Activated CD4-positive, alpha-beta T cell treated with anti-CD3 and anti-CD28 coated beads for 1 hour (primary cell): ENCODE measurements at places on chromosomes 4 and X.

GRCh38 chr4:100362366-100362765 lies 155.5 kb downstream of the EMCN start:
- DNase-seq, result no peak

DNA sequence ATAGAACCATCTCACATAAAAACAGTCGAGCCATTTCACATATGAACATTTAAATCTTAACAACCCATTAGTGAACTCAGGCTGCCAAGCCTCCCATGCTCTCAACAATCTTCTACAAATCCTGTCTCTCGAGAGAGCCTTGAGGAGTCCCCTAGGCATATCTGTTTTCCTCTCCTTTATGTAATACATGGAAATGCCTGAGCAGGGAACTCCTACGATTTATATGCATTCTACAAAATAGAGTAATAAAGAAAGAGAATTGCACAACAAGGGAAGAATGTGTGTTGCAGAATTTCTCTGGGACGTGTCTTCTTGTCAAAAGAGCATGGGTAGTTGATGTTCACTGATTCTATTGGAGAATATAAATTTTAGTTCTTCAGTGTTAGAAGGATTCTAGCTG lies 101.8 kb upstream of the VCX2 start:
- DNase-seq, result no peak

- no peak for DNase-seq
Measured at GRCh38 chr4:155403886-155404285, 27.1 kb upstream of the MAP9 start.

- no peak for DNase-seq
Measured at GRCh38 chrX:152897222-152898131, at the start of gene ZNF185. Gene ZNF185, plus strand, starts transcription at chrX:152898067. Its CDS starts 16,423 bp downstream, at chrX:152914490.

DNA sequence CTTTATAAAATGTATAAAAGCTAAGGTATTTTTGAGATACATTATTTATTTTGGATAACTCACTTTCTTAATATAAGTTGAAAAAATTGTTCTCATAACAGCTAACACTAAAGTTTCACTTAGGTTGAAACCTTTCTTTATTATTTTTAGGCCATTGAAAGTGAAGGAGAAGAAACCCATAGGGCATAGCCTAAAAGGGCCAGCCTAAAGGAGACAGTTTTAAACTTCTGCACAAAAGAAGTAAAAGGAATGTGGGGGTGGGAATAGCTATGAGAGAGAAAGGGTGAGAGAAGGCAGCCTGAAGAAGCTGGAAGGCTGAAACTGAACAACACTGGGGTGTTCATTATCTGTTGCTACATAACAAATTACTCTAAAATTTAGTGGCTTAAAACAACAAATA lies 57.6 kb upstream of the RAPGEF2 start:
- DNase-seq, result no peak

DNA sequence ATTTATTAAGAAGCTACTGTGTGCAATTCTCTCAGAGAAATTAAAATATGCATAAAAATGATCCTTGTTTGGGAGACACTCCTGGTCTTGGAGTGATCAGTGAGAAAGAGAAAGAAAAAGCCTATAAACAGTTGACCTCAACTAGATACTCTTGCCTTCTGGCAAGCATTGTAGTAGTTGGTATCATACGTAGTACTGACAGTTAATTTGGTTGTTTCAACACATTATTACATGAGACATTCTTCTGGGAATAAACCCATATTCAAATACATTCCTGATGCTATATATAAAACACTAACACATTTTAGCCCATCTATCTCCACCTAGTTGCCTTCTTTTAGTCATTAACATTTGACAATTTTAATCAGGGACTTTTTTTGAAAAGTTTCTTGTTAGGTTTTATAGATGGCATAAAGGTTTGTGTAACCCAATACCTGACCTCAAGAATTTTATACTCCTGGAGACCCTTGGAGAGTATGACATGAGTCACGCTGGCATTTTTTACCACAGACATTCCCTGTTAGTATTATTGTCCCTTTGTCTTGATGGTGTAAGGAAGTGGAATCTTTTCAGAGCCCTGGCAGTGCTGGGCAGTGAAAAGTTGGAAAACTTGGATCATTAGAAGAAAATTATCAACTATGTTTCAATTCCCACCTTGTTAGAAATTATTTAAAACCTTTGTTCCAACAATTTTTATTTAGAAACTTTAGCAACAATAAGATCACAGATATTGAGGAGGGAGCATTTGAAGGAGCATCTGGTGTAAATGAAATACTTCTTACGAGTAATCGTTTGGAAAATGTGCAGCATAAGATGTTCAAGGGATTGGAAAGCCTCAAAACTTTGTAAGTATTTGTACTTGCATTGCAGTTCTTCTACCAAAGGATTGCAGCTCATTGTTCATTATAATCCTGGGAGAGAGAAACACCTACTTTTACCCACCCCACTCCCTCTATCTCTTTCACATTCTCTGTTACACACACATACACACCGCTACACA lies 167.1 kb upstream of the PACRGL start:
- no peak for DNase-seq

DNA sequence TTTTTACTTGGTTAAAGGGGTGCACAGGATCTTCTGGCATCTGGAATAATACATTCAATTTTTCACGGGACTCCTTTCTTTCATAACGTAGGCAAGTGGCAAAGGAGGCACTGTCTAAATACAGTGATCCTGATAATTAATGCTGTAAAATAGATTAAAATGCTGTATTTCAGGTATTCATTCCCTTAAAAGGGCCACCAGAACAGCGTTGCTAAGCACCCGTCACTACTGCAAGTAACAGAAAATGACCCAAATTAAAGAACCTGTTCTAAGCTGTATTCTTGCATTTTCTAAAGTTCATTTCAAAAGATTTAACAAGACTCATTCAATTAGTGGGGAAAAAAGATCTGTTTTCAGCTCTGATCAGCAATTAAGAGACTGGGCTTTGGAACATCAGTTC lies 208.2 kb downstream of the TENM3 start:
- no peak for DNase-seq

- DNase-seq, result no peak
Measured at GRCh38 chr4:112951362-112952312, 97.8 kb upstream of the ANK2 start.

DNA sequence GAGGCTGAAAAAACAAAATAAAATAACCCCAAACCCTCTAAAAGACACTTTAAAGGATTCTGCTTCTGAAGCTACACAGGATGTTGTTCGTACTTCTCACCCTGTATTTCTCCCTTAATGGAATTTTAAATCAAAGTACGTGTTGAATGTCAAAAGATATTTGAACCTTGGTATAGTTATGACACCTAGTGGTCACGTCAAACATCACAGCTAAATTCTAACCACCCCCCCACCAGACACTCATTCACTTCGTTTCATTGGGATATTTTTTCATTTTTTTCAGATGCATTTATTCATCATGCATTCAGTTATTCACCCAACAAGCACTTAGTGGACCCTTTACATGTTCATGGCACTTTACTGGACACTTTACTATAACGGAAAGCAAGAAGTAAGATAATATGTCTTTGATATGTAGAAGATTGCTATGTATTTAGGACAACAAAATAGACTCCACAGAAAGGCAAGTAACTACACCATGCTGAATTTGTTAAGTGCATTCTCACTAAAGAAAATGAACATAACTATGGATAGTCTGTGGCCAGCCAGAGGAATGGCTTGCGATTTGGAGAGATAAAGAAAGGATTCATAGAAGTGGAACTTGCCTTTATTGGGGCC lies 62.5 kb upstream of the GPR174 start:
- DNase-seq, result no peak

- no peak for DNase-seq
Measured at GRCh38 chrX:119871245-119871598, 311 bp downstream of the RNF113A start.

DNA sequence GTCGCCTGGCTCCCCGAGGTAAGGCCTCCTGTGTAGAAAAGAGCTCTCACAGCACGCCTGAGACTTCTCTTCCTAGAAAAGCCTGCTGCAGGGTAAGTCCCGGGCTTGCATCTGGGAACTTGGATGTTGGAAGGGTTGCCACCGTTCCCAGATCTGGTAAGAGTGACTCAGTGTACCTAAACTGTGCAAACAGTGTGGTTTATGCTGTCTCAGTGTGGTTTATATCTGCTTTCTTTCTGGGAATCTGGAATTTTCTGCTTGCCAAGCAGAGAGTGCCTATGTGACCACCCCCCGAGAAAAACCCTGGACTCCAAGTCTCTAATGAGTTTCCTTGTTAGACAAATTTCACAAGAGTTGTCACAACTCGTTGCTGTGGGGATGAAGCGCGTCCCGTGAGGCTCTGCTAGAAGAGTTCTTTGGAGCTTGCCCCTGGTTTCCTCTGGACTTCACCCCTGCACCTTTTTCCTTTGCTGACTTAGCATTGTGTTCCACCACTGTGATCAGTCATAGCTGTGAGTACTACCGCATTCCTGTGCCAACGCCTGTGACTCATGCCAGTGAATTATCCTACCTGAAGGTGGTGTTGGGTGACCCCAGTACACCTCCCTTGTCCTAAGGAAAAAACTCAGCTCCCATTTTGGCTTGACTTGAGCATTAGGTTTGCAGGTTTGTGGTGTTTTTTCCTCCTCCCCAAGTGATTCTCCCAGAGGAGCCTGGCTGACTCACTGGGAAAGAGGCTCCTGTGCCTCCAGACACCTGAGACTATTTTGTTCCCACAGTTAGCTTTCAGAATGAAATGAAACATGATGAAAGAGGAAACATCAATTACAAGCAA lies 14.5 kb downstream of the SLC2A9 start:
- no peak for DNase-seq

GRCh38 chr4:123553279-123553678 lies 156.7 kb downstream of the SPRY1 start:
- DNase-seq, result no peak

DNA sequence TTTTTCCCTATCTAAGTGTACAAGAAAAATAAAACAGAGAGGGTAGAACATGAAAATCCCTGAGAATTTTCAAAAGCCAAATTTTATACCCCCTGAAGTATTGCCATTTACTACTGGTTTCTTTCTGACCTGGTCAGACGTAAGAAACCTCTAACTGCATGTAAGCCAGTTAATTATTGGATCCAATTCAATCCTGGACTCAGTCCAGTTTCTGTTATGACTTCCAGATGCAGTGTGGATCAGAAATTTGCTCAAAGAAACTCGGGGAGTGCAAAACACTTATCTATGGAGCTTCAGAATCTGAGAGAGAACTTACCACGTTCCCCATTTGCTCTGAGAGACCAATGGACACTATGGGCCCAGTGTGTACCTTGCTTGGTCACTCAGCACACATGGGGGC lies 383.5 kb downstream of the KLHL4 start:
- no peak for DNase-seq

DNA sequence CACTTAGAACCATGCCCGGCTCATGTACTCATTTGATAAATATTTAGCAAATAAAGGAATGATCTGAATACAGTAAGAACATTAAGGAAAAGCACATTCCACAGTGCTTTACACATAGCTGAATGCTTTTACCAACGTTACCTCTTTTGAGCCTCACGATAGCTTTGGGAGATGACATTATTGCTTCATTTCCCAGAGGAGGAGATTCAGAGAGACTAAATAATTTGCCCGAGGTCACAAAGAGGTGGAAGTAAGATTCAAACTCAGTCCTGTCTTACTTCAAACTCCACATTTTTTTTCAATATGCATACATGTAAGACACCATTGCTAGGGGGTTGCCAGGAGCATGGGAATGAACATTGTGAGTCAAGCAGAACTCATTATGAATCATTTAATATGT lies 538.5 kb downstream of the BCOR start:
- DNase-seq, result no peak

- no peak for DNase-seq
Measured at GRCh38 chr4:47704693-47705325, 133.1 kb downstream of the CORIN start.

GRCh38 chr4:138090150-138090917 lies 151.8 kb downstream of the SLC7A11 start:
- no peak for DNase-seq

- no peak for DNase-seq
Measured at GRCh38 chr4:8032381-8032780, 92.7 kb upstream of the AFAP1 start.

GRCh38 chrX:95076449-95076848 lies 1402.4 kb downstream of the FAM133A start:
- DNase-seq, result no peak

GRCh38 chr4:26326791-26327190 lies 6.0 kb downstream of the RBPJ start:
- no peak for DNase-seq

DNA sequence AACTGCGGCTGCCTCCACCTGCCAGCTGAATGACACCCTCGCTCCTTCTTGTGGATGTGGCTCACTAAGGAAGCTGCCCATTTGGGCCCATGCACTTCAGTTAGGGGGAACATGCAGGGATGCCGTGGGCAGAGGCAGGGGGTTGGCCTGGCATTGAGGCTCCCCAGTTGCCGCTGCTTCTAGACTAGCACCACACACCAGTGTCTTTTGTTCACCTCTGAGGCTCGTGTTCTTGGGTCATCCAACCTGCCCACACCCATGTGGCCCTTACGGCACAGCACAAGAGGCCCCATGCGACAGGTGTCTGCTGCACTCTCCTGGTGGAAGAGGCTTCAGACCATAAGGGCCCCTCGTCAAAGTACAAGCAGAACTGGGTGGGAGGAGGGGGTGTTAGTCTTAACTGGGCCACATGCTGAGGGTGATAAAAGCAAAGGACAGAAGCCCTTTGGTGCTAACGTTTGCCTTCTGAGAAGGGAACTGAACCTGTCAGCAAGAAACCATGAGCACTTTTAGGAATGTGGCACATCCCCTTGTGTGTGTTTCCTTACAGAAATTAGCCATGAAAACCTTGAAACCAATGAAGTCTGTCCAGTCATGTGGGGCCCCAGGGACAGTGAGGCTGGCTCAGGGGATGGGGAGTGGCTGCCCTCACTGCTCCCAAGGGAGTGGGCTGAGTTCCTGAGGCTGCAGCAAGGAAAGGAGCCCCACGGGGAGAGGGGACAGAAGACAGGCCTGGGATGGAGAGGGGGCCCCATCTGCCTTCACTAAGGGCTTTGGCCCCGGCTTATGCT lies 39.2 kb downstream of the MAP7D3 start:
- no peak for DNase-seq
